ENCODE measurements at places on chromosomes 11 and 22.

GRCh38 chr22:19961868-19962245 lies 20.2 kb upstream of the TXNRD2 start:
- DNase-seq, result no peak

DNA sequence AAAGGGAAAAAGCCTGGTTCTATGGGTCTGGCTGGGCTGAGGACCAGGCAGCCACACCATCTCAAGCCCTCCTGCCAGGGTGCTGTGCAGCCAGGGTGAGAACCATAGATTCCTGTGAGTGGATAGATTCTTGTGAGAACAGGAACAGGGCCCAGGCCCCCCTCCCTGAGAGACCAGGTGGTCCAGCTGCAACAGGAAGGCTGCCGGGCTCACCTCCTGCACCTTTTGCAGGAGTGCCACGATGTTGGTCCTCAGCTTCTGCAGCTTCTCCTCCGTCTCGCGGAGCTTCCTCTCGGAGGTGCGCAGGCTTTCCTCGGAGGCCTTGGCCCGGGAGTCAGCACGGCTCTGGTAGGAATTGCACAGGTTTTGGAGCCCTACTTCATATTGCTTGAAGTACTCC lies 40.8 kb downstream of the MORC2 start:
- DNase-seq, result no peak

DNA sequence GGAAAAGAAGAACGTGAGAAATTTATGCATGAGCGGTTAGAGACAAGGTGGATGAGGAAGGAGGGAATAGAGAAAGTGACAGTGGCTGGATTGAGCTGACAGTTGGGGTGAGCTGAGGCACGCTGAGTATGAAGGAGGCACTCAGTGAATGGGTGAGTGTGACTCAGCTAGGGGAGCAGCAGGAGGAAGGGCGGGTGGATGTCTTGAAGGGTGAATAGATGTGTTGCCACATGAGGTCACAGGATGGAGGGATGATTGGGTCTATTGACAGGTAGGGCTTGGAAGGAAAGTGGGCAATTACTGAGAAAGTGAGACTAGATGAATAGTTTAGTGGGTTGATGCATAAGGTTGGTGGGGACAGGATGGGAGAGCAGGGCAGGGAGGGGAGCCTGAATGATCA lies 8.0 kb downstream of the IFITM10 start:
- no peak for DNase-seq

DNA sequence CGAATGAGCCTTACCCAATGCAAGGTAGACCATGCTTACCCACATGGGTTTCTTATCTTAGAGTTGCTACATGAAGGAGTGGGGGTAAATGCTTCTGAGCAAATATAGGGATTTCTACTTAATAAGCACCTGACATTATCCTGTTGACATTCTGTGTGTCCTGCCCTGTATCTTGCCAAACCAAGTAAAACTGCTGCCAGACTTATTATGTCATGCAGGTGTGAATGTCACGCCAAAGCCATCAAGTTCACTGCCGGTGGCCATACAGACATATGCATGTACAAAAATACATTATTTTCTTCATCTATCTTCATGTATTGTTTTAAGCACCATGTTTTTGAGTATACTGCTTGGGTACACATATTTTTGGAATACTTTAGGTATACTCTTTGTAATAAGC lies 70.2 kb downstream of the NOX4 start:
- DNase-seq, result no peak

GRCh38 chr11:61728066-61728939 lies 24.1 kb upstream of the MYRF start:
- DNase-seq, result no peak

DNA sequence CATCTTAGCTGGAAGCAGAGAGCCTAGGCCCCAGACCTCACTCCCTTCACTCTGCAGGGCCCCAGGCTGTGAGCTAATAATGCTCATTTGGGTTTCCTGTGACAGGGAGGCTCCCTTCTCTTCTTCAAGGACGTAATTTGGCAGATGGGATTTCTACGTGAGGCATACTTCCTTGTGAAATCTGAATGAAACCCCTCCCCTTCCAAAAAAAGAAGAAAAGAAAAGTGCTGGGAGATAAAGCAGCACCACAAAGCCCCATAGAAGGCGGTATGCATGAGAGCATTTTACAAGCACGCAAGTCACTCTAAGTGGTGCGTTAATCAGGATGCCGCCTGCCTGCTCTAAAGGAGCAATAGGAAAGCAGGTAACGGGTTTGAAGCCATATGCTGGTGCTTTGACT lies 5.7 kb downstream of the P2RX3 start:
- no peak for DNase-seq

- DNase-seq, result no peak
Observed at GRCh38 chr11:32817852-32818183, 11.9 kb upstream of the PRRG4 start.

DNA sequence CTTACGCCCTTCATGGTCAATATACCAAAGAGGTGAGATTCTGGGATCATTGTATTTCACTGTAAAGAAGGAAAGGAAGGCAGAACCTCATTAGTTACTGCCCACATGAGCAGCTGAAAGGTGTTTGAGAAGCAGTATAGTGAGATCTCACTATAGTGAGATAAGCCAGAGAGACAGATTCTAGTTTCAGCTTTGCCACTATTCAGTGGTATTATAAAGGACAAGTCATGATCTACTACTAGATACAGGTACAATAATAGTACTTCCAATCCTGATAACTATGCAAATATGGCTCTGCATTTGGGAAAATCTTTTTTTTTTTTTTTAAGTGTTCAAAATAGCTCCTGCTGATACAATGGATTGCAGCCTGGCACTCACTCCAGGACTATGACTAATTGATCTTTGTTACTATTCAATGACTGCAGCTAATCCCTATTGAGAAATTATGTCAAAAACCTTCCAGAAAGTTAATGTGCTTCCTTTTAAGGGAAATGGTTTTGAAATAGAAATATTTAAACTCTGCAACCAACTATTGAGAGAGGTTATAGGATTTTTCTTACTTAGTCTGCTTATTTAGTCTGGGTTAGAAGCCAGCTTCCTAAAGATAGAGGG lies 8.3 kb upstream of the DLAT start:
- DNase-seq, result peak; percentile 80

- DNase-seq, result peak; percentile 57
Observed at GRCh38 chr11:80722629-80723028, 1281.8 kb upstream of the TENM4 start.

DNA sequence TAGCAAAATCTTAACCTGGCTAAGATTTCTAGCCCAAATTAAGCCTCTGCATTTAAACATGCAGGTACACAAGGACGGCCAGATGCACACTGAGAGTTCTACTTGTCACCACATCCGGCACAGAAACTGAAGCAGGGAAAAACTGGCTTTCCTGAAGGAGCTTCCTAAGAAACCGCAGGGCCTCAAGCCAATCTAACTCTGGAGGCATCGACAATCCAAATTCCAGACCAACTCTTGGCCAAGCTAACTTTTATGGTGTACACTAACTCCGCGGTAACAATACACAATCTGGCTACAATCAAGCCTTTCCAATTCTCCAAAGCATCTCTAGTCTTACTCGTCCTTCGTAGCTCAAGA lies 1.2 kb downstream of the MSANTD2 start:
- peak; percentile 68 for DNase-seq

DNA sequence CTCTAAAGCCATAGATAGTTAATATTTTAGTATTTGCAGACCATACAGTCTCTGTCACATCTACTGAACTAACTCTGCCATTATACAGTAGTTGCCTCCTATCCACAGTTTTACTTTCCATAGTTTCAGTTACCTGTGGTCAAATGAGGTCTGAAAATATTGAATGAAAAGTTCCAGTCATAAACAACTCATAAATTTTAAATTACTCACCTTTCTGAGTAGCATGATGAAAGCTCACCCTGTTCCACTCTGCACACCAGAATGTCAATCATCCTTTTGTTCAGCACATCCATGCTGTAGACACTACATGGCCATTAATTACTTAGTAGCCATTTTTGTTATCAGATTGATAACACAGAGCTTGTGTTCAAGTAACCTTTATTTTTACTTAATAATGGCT lies 51.7 kb upstream of the ME3 start:
- no peak for DNase-seq

DNA sequence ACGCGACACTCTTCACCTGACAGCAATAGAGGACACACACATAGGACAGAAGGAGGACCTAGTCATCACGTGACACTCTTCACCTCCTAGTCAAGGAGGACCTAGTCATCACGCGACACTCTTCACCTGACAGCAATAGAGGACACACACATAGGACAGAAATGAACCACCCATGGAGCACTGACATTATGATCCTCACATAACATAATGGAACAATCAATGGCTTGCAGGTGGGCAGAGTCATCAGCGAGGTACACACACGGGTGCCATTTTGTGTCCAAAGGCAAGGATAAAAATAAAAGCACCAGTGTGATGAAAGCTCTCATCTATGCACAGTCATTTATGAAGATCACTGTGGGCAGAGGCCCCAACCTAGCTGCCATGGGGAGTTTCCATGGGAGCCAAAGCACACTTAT lies 354.7 kb downstream of the LARGE1 start:
- no peak for DNase-seq

DNA sequence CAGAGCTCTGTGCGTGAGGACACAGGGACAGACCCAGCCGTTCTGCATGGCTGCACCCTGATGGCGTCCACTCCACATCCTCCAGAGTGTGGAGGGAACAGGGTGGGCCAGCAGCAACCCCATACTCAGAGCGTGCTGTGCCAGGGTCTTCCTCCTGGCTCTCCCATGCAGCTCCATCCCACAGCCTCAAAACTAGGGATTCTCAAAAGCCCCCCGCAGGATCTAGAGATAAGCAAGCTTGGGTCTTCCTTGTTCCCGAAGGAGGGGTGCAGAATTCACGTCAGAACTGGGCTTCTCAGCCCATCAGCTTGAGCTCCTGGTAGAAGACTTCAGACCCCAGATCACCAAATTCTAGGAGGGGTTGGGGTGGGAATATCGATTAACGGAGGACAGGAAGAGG lies 858.8 kb downstream of the TBC1D22A start:
- no peak for DNase-seq

DNA sequence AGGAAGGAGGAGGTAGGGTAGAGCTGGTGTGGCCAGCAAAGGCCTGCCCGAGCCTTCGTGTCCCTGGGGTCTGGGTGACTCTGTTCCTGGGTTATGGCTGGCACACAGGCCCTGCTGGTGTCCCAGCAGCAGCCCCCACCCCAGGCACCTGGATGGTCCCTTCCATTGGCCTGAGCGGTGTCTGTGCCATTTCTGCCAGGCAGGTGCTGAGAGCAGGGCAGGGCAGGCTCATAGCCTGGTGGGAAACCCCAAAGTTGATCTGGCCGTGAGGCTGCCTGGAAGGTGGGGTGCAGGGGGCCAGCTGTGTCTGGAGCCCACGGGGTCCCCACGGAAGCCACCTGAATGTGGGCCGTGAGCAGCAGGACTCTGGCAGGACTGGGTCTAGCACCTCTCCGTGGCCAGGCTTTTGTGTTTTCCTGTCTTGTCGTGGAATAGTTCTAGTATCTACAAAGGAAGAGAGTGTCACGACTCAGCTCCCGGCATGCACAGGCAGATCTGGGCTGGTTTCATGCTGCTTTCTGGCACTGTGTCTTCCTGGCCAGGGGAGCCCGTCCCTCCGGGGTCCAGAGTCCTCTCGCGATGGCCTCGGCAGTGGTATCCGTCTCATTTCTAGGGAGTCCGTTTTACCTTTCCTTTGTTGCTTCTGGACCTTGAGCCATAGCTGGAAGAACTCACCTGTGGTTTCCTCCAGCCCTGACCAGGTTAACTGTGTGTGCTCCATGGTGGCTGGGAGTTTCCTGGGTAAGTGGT lies 83.7 kb downstream of the KCNQ1 start:
- DNase-seq, result no peak

GRCh38 chr22:37176464-37177061 lies 11.5 kb downstream of the C1QTNF6 start:
- DNase-seq, result peak; percentile 89

DNA sequence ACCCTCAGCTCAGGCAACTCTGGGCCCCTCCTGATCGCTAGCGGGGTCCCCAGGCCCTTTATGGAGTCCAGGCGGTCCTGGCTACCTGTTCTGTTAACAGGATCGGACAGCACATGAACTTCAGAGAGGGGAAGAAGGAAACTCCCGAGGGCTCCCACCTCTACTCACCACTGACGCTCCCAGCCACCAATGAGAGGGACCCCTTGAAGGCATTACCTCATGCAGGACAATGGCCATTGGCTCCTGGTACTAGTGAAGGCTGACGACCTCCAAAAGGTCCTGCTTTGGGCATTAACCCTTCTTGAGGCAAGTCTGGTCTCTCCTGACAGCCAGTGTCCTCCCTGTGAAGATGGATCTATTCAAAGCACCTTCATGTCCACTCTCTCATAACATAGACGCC lies 71.5 kb upstream of the LMO1 start:
- no peak for DNase-seq

DNA sequence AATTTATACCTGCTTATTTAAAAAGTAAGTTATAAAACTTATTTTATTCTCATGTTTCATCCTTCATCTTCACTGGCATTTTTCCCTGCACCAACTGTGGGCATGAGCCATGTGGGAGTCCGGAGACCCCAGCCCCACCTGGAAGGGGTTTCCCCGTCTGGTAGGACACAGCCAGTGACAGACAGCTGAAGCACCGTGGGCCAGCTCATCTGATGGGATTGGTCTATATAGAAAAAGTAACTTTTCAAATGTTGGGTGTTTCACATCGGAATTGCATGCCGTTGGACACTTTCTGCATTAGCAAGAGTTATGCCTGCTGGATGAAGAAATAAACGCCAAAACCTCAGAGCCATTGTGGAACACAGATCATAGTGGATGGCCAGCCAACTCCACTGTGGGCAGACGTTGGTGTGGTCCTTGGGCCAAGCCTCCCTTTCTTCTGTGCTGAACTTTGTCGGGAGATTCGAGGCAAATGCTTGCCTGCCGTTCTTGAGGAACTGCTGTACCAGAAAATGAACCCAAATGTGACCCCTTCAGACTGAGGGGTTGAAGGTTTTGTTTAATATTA lies 1329.3 kb downstream of the TBC1D22A start:
- no peak for DNase-seq

DNA sequence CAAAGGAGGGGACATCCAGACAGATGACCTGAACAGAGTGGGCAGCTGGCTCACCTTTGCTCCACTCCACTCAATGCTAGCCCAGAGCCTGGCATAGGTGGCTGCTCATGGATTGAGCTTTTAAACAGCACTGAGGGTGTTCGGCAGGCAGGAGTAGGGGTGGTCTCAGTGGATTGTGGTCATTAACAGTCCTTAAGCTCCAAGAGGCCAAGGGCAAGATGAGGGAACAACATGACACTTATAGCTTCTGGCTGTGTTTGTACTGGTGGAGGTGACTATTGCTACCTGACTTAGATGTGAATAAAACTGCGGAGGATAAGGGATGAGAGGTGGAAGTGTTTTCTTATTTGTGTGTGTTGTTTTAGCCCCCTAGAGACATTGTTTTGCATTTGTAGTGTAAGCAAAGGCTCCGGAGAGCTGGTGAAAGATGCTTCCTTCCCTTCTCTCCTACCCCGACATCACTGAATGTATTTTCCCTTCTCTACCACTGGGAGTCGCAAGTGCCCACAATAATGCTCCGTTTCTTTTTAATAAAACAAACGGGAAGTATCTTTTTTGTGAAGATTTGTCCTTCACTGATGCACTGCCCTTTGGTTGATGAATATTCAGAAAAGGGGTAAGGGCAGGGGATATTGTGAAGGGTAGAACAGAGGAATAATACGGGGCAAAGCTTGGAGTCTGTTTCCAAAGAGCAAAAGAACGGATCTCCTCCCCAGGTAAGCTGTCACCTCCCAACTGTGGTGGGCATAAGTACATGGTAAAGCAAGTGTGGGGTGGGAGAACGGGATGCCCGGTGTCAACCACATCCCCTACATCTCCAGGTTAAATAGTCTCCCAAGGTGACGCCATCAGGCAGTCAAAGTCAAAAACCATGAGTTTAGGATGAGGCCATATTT lies 27.5 kb upstream of the MTNR1B start:
- peak; percentile 59 for DNase-seq

- DNase-seq, result no peak
Observed at GRCh38 chr11:87894961-87895360, 280.3 kb downstream of the RAB38 start.

GRCh38 chr11:72327606-72328005 lies 83.6 kb upstream of the PHOX2A start:
- DNase-seq, result no peak

Data from cardiac fibroblast (primary cell).